ENCODE measurements at places on chromosomes 7 and 10.

GRCh38 chr7:112362731-112363131 is 87.5 kb upstream of the IFRD1 start:
- no peak for DNase-seq

- DNase-seq, result peak; percentile 15
These were observed 21.3 kb downstream of the CALML3 start for GRCh38 chr10:5545778-5546710.

DNA sequence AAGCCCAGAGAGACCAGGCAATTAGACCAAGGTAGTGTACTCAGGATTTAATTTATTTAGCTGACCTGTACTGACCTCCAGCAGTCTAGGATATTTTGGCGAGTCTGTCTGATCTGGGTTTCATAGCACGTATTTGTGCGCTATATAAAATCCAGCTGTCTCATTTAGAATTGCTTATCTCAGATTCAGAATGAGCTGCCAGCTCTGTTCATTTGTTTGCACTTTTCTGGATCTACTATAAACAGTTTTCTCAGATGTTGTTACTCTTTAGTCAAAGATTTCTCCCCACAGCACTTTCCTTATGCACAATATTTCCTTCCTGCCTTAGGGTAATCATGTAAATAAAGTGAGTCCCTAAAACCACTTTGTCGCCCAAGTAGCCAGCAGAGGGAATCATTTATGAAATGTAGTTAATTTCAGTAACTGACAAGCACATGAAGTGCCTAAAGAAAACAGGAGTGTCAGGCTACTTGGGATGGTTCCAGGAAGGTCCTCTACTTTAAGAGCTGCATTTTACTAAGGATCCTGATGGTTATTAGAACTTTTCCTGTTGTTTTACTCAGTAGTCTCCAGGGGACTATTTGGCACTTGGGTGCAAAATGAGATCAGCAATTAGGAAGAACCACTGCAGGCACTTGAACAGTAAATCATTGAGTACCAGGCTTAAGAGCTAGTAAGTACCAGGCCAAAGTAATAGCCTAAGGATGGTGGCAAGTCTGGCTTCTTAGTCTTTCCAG is 226.4 kb downstream of the TWIST1 start:
- DNase-seq, result no peak

DNA sequence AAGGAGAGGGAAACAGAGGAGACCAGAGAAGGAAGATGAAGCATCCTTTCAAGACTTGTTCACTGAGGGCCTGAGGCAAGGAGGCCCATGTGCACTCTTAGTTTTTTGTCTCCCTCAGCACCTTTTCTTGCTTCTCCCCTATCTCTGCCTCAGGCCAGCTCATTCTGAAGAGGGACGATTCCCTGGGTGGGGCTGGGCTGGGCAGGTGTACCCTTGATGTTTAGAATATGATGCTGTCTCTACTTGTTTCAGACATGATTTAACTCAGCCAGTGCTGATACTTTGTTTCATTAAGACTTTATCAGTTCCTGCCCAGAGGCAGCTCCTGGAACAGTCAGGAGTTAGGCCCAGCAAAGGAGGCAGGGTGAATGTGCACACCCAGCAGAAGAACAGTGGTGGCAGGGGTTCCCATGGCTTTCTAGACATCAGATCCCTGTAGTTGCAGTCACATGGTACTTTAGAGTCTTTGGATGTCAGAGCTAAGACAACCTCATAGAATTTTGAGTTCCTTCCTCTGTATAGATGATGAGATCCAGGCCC is 3.4 kb downstream of the PRXL2A start:
- DNase-seq, result no peak

GRCh38 chr10:132077091-132077490 is 11.3 kb downstream of the JAKMIP3 start:
- DNase-seq, result no peak

- DNase-seq, result no peak
These were observed 7.7 kb downstream of the AIFM2 start for GRCh38 chr10:70124918-70125317.

DNA sequence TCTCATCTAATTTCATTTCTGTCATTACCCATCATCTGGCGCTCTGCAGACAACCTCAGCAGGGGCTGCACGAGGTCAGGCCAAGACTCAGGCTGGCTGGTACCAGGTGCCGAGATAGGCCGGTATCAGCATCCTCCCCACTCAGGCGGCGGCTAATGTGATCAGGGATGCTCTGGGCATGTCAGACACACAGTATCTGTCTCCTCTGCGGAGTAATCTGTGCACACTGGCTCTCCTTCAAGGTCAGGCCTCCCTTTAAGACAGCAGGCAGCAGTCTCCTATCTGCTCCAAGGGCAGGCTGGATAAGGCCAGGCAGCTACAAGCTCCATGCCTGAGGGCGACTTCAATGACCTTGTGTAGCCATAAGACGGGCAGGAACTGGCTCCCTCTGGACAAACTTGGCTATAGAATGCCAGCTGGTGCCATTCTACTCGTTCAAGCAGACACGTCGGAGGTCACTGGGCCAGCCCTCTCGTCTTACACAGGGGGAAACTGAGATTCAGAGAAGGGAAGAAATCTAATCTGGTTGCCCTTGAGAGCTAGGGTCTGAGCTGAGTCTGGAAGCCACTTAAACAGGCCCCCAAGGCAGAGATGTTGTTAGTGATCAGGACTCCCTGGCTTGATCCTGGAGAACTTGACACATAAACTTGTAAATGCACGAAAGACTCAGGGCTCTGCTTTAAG is 59.3 kb downstream of the ARHGAP22 start:
- DNase-seq, result no peak

DNA sequence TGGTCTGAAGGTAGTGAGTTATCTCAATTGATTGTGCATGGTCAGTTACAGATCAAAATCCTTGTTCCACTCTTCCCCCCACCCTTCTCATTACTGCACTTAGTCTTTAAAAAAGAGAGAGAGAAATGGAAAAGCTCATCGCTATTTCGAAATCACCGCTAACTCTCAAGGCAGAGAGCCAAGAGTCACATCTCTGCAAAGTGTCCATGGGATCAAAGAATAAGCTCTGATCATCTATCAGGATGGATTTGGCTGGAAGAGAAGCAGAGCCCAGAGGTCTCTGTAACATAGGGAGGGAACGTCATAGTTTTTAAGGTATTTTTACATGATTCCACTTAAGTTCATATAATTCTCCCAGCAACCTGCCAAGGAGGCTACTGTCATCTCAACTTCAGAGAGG is 30.0 kb upstream of the MYH16 start:
- DNase-seq, result no peak

DNA sequence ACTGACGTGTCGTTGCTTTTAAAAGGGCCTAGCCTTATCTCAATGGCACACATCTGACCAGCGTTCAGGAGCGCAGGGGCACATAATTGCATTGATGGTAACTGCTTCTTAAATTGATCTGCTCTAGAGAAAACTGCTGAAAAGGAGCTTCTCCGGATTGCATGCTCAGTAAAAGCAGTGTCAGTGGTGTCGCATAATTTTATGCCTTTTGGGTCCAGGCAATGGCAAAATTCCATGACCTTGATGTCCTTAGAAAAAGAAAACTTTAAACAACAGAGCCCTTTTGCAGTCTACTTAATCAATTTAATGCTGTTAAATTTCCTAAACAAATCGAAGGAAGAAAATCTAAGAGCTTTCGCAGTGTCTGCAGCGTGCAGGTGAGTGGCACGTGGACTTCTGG is 75.7 kb downstream of the PTPRE start:
- DNase-seq, result no peak

DNA sequence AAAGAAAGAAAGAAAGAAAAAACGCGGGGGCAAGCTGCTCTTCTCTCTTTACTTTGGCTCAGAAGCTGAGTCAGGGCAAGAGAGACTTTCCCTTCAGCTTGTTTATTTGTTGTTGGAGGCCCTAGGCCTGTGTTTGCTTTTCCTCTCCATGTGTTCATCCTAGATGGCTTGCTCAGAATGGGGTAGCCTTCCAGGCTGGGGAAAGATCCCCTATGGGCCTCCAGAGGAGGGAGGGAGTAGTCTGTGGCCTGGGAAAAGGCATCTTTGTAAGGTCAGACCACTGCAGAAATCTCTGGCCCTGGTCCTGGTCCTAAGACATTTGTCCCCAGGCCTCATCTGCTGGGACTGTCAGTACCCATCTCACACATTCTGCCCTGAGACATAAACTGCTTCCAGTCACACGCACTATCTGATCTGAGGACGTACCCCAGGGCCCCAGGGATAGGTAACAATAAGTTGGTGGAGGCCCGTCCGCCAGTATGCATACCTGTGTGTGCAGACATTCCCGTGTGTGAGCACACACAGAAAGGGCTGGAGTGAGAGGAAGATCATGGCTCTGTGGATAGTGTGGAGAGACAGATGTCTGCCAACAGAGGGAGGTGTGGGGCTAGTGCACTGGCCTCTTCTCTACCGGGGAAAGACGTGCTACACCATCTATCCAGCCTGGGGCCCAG is 4.9 kb upstream of the SCD start:
- DNase-seq, result peak; percentile 82

- peak; percentile 40 for DNase-seq
These were observed 594.9 kb downstream of the REEP3 start for GRCh38 chr10:64115908-64116643.

- no peak for DNase-seq
These were observed 481.6 kb downstream of the PARD3 start for GRCh38 chr10:34333513-34333912.

- DNase-seq, result no peak
These were observed 1.8 kb downstream of the LAMB1 start for GRCh38 chr7:108000875-108001763.

DNA sequence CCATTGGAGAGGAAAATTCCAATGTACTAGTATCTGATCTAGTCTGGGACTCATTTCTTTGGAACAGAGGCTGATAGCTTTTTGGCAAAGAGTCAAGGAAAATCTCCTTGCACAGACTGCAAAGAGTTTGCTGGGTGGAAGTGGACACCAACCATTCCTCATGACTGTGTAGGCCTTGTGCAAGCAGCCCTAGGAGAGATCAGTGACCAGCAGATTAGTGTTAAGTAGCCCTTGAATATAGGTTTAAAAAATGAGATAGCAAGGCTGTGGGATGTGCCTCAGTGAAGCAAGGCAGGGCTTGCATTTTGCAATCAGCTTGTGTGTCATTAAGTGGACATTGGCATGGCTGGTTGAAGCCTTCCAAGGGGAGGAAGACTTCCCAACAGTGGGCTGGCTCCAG is 341.6 kb downstream of the PLXNA4 start:
- DNase-seq, result no peak

- no peak for DNase-seq
These were observed 134.1 kb downstream of the MDFIC start for GRCh38 chr7:115056019-115056418.

- no peak for DNase-seq
These were observed 78.1 kb downstream of the ARL4A start for GRCh38 chr7:12765431-12766100.

DNA sequence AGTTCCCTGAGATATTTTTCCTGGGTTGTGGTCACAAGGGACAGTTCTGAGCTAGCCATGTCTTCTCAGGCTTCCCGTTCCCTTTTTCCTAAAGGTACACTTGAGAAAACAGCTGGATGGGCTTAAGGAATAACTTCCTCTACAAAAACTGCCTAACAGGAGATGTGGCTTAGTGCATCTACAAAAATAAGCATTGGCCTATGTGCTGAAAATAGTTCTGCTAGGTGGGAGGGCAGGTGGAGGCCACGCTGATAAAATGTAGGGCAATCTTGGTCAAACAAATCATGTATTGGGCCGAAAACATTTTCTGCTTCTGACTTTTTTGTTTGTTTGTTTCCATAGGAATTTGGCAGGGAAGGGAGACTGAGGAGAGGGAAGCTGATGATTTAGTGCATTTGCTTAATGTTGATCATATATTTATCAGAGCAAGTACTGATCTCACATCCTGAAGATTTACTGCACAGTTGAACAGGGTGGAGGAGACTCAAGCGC is 409.4 kb upstream of the FZD8 start:
- no peak for DNase-seq

DNA sequence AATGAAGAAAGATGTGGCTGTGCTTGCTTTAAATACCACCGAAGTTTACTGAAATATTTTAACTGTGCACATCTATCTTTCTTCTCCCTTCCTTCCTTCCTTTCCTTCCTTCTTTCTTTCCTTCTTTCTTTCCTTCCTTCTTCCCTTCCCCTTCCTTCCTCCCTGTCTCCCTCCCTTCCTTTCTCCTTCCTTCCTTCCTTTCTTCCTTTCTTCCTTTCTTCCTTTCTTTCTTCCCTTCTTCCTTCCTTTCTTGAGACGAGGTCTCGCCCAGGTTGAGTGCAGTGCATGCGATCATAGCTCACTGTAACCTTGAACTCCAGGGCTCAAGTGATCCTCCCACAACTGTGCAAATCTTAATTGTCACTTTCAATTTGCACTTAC is 157.8 kb upstream of the FAM171A1 start:
- no peak for DNase-seq

DNA sequence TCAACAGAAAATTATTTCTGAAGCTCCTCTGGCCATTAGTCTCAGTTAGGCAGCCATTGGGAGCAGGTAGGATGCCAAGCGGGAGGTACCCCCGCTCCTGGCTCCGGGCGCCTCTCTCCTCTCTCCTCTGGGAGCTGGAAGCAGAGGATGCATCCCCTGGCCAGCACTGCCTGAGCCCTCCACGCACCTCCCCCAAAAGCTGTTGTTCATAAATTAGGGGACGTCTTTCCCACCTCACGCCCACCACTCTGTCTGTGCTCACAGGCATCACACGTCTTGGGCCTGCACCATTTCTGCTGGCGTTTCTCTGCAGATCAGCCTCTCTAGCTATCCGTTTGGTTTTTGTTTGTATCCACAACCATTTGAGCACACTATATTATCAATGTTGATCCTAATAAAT is 609.0 kb upstream of the FOXK1 start:
- DNase-seq, result no peak

DNA sequence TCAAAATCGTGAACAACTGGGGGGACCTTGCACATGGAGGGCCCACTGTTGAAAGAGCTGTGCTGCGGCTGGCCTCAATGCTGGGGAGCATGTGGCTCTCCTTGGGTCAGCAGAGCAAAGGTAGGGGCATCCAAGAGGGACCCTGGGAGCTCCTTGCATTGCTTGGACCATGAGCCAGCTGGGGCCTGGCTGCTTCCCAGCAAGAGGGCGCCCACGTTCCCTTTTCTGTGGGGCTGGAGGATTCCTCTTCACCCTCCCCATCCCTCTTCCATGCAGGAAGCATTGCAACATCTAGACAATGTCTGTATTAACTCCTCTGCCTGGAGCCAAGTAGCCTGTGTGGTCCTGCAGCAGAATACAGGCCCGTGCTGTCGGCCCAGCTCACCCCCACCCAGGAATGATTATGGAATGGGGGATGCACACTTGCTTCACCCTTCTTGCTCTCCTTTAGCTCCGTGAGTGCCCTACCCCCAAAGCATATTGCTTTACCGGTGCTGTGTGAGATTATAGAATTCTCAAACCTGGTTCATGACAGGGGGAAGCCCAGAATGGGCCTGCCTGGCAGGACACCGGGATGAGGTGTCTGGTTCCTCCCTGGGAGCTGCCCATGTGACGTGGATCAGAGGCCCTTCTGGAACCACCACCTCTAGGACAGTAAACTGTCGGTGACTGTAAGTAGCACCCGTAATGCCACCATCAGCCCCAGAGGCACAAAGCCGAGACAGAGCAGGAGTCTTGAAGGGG is 61.9 kb downstream of the SYPL1 start:
- DNase-seq, result no peak

Measured in pons (tissue), 1 donor.